Neural progenitor cell (in vitro differentiated cells): ENCODE measurements at places on chromosomes 3 and 15. TPM values are rescaled to one million over a fixed set of nuclear protein-coding genes. Genes with fewer than 3 reads are reported as not detected.

Gene UBAP1L
- total RNA-seq: 0.39 and 1.1 TPM in 2 replicates

DNA sequence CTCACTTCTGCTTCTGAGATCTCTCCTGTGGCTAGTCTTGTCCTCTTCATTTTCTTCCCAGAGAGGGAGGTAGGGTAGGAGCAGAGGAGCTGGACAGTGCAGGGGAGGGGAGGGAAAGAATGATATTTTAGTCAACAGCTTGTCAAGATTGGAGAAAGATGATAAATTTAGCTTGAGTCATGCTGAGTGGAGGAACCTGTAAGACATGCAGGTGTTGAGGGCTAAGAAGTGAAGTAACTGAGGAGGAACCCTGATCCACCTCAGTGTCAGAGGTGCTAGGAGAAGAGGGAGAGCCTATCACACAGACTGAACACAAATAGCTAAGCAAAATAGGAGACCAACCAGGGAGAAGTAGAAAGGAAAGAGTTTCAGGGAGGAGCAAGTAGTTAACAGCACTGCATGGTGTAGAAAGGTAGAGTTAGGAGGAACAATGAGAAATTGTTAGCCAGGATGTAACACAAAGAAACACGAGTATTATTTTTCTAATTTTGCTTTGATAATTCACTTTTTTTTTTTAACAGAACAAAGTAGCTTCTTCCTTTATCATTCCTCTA lies 108.2 kb upstream of the CHRM5 start:
- DNase-seq: no peak

- DNase-seq: peak; percentile 28
These were observed 10.5 kb downstream of the PTH1R start for GRCh38 chr3:46887980-46888494.

GRCh38 chr3:32297366-32297765 lies 58.9 kb downstream of the CMTM8 start:
- no peak for DNase-seq

Gene COL8A1
- not detected in 2 replicates for total RNA-seq

- no peak for DNase-seq
These were observed 20.1 kb upstream of the C3orf49 start for GRCh38 chr3:63798949-63799348.

- no peak for DNase-seq
These were observed 103.4 kb upstream of the HACD2 start for GRCh38 chr3:123688241-123688747.
